ENCODE measurements at places on chromosomes 16 and 17.

DNA sequence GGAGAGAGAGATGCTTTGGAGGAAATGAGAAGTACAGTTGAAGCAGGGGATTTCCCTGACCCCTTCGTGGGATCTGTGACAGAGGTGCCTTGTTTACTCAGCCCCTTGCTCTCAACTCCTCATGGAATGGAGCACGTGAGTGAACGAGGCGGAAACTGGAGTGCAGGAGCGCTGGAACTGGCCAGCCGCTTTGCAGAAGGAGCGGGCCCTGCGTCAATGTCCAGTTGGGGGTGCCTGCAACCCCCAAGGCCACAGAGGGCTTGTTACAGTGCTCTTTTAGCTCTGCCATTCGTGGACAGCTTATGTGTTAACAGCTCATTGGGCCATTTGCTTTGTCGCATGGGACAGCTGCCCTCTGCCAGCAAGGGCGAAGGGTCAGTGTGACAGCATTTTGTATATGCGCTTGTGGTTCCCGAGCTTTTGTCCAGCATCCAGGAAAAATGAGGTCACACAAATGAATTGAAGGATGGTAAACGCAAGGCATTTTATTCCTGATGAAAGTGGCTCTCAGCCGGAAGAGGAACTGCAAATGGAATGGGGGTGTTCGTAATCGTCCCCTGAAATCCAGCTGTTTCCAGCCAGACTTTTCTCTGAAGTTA is 1395.1 kb downstream of the CDH8 start:
- DNase-seq = no peak

- no peak for DNase-seq
These were observed 113.4 kb downstream of the AMFR start for GRCh38 chr16:56312028-56312300.

DNA sequence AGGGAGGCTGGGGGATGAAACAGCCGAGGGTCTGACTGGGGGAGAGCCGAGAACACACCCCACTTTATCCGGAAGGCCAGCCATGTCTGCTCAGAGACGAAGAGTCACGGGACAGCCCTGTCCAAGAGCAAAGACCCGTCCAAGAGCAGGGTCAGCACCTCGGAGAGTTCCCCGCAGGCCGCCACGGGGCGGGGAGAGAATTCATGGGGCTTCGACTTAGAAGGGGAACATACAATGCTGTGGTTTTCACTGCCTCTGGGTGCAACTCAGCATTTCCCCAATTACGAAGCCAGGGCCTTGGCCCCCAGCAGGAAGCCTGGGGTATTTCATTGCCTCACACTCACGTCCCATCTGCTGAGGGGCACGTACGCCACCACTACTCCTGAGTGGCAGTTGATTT is 59.3 kb downstream of the JPH3 start:
- peak; percentile 45 for DNase-seq

DNA sequence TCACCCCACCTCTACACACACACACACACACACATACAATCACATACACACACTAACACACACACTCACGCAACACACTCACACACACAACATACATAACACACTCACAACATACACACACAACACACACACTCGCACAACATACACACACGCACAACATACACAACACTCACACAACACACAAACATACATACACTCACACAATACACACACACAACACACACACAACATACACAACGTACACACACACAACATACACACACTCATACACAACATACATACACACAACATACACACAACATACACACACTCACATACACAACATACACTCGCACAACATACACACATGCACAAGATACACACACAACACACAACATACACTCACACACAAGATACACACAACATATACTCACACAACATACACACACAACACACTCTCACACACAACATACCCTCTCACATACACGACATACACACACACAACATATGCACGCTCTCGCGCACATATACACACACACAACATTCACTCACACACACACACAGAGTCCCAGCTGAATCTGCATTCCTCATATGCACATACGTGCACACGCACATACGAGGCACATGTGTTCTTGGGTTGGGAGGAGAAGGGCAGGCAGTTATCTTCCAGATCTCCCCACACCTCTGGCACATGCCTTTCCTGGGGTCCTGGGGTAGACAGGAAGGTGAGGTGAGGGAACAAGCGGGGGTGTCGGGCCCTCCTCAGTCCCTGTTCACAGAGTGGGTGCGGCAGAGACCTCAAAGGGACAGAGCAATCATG is 1.1 kb downstream of the ASGR2 start:
- peak; percentile 47 for DNase-seq

- DNase-seq = no peak
These were observed 11.8 kb upstream of the PECAM1 start for GRCh38 chr17:64402469-64402868.

DNA sequence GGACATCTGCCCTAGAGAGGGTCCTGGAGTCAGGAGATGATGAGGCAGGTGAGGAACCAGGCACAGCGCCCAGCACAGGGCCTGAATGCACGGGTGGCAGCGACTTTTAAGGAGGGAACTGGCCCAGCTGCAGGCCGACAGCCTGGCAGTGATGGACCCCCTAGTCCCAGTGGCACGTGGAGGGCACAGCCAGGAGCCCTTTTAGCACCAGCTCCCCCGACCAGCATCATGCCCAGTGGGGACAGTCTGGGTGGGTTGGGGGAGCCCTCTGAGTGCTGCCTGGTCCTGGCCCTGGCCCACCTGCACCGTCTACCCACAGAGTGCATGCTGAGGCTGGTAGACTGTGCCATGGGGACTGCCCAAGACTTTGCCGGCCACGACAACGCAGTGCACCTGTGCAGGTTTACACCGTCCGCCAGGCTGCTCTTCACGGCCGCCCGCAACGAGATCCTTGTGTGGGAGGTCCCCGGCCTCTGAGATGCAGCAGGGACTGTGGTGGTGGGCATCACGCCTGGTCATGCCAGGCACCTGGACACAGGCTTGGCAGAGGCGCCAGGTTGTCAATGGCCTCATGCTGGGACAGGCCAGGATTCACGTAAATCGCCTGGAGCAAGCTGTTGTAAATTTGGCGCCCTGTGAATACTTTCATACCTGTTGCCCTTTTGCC is 686 bp upstream of the RHOT2 start:
- DNase-seq = no peak

- no peak for DNase-seq
These were observed 164.3 kb downstream of the ABCC12 start for GRCh38 chr16:47991491-47991890.
